HepG2 (cell line): ENCODE measurements at places on chromosomes 6 and 20. TPM values are rescaled to one million over a fixed set of nuclear protein-coding genes. Genes with fewer than 3 reads are reported as not detected.

GRCh38 chr20:23111944-23112342 is 25.8 kb upstream of the CD93 start:
- H3K4me1 ChIP-seq: no peaks in the 10 kb centered on the region
- H3K4me3 ChIP-seq: no peak overlapping the region
- DNase-seq: no peak

- H3K36me3 ChIP-seq: no peaks in the 10 kb centered on the region
- no peaks in the 10 kb centered on the region for H3K4me1 ChIP-seq
These were observed 1830.0 kb upstream of the DEFB115 start for GRCh38 chr20:29427201-29428060.

DNA sequence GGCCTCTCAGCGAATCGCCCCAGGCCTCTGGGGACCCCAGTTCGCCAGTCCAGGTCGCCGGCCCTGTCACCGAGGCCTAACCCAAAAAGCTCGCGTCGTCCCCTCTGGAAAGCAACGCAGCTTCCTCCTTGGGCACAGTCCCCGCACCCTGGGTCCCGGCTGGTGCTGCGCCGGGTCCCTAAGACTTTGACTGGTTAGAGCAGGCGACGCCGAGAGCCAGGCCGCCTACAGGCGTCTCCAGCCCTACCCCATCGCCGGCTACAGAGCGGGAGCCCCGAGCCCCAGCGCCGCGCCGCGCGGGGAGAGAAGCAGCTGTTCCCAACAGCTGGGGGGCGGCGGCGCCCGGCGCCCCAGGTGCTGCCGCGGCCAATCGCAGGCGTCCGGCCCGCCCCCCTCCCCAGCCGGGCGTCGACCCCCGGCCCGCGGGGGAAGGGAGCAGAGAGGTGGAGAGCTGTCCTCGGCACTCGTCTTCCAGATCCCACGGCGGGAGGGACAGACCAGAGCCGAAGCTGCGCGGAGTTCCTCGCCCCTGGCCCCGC is 540 bp upstream of the RBM24 start:
- H3K36me3 ChIP-seq: no peaks in the 10 kb centered on the region
- no peak overlapping the region for H3K27ac ChIP-seq
- H3K4me3 ChIP-seq: no peak overlapping the region
- peaks cover 20% of the 10 kb centered on the region for H3K4me1 ChIP-seq
- no peaks in the 10 kb centered on the region for H3K27me3 ChIP-seq

GRCh38 chr20:50438986-50439407 is 71.2 kb upstream of the PTPN1 start:
- no peaks in the 10 kb centered on the region for H3K27me3 ChIP-seq
- H3K4me1 ChIP-seq: peaks cover 91% of the 10 kb centered on the region
- H3K4me3 ChIP-seq: no peak overlapping the region
- peak overlapping the region; percentile 23 for H3K27ac ChIP-seq
- no peak for DNase-seq
- no peaks in the 10 kb centered on the region for H3K36me3 ChIP-seq

- 0 out of 2 replicates have a peak, but pooled peaks cover 2% of the 10 kb centered on the region for H3K36me3 ChIP-seq
- H3K27me3 ChIP-seq: no peaks in the 10 kb centered on the region
These were observed 27.2 kb downstream of the ARID1B start for GRCh38 chr6:156804402-156804801.

DNA sequence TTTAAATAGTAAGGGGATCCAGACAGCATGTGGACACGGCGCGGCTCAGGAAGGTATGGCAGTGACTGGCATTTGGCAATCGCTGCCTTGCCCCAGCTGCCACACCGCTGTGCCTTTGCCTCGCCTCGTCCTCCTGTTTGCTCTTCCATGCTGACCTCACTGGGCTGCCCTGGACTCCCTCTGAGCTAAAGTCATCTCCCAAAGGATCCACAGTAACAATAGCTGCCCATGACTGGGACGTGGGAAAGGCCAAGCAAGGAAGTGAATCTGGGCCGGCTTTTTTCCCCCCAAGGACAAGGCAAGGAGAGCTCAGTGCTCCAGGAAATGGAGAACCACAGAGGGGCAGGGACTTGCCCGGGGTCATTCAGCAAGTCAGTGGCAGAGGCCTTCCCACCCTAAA is 48.1 kb downstream of the JPH2 start:
- H3K4me3 ChIP-seq: no peak overlapping the region
- no peak overlapping the region for H3K27ac ChIP-seq
- H3K27me3 ChIP-seq: peaks cover 7% of the 10 kb centered on the region; the same call in 1 of the 2 replicates
- DNase-seq: no peak

DNA sequence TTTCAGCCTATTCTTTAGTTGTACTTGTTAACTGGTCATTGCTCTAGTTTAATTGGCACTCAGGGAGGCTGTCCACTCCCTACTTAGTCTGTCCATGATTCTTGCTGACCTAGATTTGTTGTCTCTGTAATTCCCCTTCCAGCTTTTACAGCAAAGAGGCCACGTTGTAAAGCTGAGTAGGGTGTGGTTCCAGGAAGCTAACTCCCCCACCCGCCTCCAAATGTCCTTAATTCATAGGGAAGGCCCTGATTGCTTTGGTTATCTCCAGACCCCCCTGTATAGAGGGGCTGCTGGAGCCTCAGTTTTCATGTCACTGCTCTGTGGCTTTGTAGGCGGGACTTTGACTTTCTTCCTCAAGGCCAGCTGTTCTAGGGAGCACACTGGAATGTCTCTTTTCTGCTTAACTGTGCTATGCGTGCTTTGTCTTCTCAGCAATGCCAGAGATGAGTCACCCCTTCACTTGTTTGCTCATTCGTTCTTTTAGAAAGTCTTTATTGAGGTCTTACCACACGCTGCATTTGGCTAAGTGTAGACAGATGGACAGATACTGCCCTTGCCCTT is 175.1 kb upstream of the JAG1 start:
- no peaks in the 10 kb centered on the region for H3K36me3 ChIP-seq
- 0 out of 3 replicates have a peak, but pooled peaks cover 7% of the 10 kb centered on the region for H3K27me3 ChIP-seq
- H3K27ac ChIP-seq: no peak overlapping the region

DNA sequence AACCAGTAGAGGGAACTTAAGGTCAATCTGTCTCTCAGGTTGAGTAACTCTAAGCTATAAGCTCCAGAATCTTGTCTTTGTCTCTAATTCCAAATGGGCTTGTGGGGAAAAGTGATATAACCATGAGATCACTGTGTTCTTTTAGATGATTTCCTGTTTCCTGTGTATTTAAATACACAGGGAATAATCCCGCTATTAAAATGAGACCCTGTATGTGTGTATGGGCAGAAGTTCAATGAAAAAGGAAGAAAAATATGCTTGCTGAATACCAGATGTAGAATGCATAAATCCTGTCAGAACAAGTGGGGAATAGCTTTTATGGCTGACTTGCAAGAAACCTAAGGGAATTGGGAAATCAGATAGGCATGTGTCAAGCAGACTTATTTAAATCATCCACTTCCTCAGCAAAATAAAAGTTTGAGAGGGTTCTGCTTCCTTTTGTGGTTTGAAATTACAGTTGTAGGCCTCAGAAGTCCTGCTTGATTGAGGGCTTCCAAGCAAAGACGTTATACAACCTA is 164.7 kb upstream of the PDE7B start:
- no peak overlapping the region for H3K4me3 ChIP-seq
- no peak overlapping the region for H3K27ac ChIP-seq
- H3K27me3 ChIP-seq: no peaks in the 10 kb centered on the region; the same call in 1 of the 2 replicates
- H3K36me3 ChIP-seq: no peaks in the 10 kb centered on the region

- H3K4me3 ChIP-seq: no peak overlapping the region
- H3K27ac ChIP-seq: no peak overlapping the region
- no peaks in the 10 kb centered on the region for H3K27me3 ChIP-seq
- H3K4me1 ChIP-seq: no peaks in the 10 kb centered on the region
- no peaks in the 10 kb centered on the region for H3K36me3 ChIP-seq
- DNase-seq: no peak
These were observed 913.8 kb upstream of the FLRT3 start for GRCh38 chr20:15251171-15251570.

GRCh38 chr6:99563056-99563723 is 5.3 kb downstream of the CCNC start:
- H3K4me1 ChIP-seq: peaks cover 33% of the 10 kb centered on the region
- no peaks in the 10 kb centered on the region; the same call in 1 of the 2 replicates for H3K27me3 ChIP-seq
- no peak for DNase-seq
- no peak overlapping the region for H3K4me3 ChIP-seq
- no peak overlapping the region for H3K27ac ChIP-seq

- H3K36me3 ChIP-seq: peaks cover 16% of the 10 kb centered on the region; the same call in 2 of the 3 replicates
- H3K4me3 ChIP-seq: no peak overlapping the region
- H3K27me3 ChIP-seq: no peaks in the 10 kb centered on the region
- no peak overlapping the region for H3K27ac ChIP-seq
- DNase-seq: no peak
These were observed 272.4 kb downstream of the GMDS start for GRCh38 chr6:1972962-1973361.

Gene CNR1
- not detected in 2 replicates for total RNA-seq

Gene PSMG4
- 24.5 and 32.8 TPM in 2 replicates for total RNA-seq

Gene DUSP15
- 0.18 and 0.93 TPM in 2 replicates for total RNA-seq
